ENCODE measurements at places on chromosomes 3 and 15.

DNA sequence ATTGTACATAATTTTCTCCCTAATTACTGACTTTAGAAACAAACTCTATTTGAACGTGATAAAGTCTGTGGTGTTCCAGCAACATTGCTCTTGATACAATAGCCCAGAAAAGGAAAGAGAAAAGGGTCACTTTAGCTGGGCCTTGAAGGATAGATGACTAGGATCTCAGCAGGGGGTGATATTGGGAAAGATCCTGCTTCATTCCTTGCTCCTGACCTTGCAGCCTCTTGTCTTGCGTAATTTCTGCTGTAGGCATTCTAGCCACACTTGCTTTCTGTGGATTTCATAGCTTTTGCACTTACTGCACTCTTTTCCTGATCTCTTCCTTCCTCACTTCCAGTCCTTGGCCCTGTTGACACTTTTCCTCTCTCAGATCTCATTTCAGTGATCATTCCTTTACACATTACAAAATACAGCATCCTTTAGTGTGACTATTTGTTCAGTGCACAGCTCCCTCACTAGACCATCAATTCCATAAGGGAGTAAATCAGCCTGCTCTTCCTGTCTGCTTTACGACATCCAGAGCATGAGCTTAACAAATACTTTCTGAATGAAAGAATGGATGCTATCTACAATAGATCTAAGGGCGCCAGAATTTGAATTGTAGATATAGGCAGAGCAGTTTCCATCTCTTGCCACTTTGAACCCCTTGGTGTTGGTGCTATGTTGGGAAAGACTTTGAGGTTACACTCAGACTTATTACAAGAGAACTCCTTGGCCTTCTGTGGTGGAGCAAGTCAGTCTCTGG is 559.6 kb upstream of the MDFIC2 start:
- no peak for DNase-seq

GRCh38 chr15:81454024-81454423 is 80.0 kb upstream of the TMC3 start:
- DNase-seq: no peak

GRCh38 chr15:58058073-58058472 is 7.4 kb downstream of the ALDH1A2 start:
- no peak for DNase-seq

GRCh38 chr3:81029861-81030260 is 731.6 kb downstream of the GBE1 start:
- no peak for DNase-seq

- DNase-seq: no peak
These were observed 354.6 kb upstream of the ROPN1 start for GRCh38 chr3:124346487-124346886.

GRCh38 chr3:148206446-148206845 is 491.3 kb upstream of the AGTR1 start:
- DNase-seq: no peak

DNA sequence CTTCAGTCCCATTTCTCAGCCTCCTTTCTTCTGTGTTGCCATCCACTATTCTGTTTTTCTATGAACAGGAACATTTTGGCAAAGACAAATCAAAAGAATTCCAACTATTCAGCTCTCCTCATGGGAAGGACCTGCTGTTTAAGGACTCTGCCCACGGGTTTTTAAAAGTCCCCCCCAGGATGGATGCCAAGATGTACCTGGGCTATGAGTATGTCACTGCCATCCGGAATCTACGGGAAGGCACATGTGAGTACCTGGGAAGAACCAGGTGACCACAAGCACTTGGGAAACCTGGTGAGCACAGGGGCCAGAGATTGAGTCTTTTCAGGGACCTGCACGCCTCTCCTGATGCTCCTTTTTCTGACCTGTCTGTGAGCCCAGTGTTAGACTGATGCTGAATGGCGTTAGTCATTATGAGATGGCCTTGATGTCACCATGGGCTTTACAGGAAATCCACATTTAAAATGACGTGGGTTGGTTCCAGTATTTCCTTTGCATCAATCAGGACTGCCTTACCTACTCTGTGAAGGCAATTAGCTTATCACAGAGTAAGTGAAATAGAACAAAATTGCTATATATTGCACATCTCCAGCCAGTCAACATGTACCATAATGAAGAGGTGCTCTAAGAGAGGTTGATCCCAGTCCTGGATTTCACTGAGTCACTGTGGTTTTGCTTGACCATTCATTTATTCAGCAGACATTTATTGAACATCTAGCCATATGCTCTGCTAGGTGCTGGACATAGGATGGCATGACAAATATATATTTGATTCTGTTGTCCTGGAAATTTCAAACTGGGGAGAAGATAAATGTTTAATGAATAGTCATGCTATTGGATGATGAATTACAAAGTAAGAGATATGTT is 11.7 kb downstream of the TF start:
- DNase-seq: no peak

- no peak for DNase-seq
These were observed 256.4 kb upstream of the SOX2 start for GRCh38 chr3:181455276-181455675.

- no peak for DNase-seq
These were observed 113.1 kb downstream of the TGFBR2 start for GRCh38 chr3:30719536-30719935.

DNA sequence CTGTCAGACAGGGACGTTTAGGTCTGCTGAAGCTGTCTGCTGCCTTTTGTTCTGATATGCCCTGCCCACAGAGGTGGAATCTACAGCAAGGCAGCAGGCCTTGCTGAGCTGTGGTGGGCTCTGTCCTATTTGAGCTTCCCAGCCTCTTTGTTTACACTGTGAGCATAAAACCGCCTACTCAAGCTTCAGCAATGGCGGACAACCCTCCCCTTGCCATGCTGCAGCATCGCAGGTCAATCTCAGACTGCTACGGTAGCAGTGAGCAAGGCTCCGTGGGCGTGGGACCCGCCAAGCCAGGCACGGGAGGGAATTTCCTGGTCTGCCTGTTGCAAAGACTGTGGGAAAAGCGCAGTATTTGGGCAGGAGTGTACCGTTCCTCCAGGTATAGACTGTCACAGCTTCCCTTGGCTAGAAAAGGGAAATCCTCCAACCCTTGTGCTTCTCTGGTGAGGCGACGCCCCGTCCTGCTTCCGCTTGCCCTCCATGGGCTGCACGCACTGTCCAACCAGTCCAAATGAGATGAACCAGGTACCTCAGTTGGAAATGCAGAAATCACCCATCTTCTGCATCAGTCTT is 71.4 kb downstream of the SPSB4 start:
- DNase-seq: no peak

GRCh38 chr3:159854500-159855124 is 134.0 kb upstream of the IL12A start:
- no peak for DNase-seq

DNA sequence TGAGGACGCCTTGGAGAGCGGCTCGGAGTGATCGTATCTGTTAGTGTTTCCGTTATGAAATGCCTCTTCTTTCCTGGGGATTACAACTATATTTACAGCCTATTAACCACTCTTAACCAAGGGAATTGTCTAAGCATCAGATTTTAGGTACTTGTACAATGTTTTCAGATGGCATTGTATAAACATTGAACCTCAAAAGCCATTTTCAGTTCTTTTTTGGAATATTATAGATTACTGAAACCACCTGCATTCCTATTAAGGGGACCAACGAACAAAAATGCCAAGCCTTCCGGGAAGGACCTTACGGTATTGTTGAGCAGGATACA is 1.1 kb downstream of the NEO1 start:
- DNase-seq: no peak

DNA sequence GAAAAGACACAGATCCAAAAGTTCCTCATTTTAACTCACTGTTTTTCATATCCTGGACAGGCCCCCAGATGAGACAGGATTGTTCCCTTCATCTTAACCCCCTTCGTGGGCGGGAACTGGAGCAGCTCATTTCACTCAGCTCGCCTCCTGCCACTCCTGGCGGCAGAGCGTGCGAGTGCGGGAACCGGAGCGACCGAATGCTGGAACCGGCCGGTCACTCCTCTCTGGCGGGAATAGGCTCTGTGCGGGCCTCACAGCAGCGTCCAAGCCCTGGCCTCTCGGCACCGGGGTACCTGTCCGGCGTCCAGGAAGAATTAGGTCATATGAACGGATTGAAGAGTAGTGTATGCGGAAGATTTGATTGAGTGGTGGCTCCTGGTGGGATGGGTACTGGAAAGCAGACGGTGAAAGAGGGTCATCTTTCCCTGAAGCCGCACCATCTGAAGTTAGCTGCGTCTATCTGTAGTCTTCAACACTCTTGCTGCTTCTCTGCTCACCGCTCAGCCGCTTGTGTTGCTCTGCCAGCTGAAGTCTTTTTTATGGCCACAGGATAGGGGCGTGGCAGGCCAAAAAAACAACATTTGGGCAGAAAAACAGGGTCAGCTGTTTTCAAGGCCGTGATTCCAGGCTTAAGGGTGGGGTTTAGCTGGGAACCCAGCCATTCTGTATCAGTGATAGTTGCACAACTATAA is 42.3 kb upstream of the FXR1 start:
- no peak for DNase-seq

GRCh38 chr3:40024526-40024925 is 215.1 kb downstream of the MYRIP start:
- DNase-seq: no peak

DNA sequence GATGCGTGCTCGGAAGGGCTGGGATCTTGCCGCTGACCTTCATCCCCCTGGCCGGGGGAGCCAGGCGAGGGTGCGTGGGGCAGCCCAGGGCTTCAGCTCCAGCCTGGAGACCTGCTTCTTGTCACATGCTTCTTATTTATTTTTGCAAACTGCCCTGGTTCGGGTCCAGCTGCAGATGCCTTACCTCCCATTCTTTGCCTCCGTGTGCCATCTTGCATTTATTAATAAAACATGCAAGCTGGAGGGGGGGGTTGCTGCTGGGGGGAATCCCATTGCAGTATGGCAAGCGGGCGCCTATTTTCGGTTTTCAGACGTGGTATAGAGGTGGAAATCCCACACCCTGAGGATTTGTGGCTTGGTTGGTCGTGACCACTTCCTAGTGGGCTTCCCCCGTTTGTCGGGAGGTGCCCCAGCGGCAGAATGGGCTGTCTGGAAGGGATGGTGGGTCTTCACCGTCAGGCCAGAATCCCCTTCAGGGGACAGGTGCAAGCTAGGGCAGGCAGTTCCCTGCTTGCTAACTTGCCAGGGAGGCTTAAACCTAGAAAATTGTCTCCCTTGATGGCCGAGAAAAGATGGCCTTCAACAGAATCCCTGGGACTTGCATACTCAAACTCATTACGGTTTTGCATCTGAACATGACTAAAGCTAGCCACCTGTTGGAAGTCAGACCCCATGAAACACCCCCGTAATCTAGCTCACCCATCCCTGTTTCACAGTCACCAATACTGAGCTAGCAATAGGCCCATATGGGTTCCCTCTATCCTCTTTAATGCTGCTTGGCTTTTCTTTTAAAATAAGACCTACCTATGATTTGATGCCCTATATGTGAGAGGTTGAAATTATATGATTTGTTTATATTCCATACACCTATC is 569 bp downstream of the TMEM266 start:
- DNase-seq: no peak

GRCh38 chr15:93179072-93179471 is 90.1 kb upstream of the RGMA start:
- no peak for DNase-seq

DNA sequence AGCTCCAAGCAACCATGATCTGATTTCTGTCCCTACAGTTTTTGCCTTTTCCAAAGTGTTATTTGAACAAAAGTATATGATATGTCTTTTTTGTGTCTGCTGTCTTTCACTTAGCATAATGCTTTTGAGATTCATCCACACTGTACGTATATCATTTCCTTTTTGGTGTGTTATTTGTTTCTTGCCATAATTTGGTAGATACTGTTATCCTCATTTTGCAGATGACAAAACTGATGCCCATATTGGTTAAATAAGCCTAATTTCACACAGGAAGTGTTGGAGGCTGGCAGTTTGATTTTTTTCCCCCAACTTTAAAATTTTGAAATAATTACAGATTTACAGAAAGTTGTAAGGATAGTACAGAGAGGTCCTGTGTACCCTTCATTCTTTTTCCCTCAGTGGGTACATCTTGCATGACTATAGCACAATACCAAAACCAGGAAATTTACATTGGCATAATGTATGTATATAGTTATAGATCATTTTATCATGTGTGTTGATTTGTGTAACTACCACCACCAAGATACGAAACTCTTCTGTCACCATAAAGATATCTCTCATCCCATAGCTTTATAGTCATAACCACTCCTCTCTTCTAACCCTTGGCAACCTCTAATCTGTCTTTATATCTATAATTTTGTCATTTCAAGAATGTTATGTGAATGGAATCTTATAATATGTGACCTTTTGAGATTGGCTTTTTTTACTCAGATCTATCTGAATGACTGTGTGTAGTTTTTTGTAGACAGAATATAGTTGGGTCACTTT is 55.6 kb downstream of the RASA2 start:
- DNase-seq: no peak

DNA sequence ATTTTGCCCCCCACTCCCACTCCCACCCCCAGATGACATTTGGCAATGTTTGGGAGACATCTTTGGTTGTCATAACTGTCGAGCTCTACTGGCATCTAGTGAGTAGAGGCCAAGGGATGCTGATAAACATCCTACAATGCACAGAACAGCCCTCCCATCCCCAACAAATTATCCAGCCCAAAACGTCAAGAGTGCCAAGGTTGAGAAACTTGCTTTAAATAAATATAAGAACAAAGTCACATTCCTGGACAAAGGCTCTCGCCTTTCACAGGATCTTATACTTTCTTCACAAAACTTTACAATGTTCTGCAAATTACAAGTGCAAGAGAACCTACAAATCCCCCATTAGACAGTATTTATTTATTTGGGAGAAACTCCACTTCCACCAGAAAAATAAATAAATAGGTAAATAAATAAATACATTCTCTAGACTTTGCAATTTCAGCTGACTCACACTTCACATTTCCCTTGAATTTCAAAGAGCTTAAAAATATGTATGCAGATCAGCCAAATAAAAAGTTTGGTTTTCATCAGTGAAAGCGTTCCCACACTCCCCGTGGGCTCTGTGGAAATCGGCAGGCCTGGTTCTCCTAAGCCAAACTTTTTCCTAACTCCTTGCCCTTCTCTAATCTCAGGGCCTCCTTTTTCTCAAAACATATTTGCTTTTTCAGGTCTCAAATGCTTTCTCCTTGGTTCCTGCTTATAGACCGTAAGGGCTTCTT is 12.7 kb upstream of the CPA3 start:
- no peak for DNase-seq

DNA sequence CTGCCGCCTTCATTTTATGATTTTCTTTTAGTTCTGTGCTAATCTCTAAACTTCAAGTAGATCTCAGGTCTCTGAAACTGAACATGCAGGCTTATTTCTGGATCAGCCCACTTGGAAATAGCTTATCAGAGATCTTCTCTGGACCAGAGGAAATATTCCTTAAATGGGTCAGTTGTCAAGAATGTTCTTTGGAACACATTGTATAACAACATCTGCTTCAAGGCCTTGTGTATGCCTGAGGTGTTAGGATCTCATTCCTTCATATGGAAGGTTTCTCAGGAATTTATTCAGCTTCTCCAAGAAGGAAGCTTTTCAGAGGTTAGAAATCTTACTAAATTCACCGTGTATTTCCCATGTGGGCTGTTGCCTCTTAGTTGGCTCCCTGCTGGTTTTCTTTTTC is 47.4 kb downstream of the SYN2 start:
- DNase-seq: no peak
